CD4-positive, alpha-beta T cell treated with Interleukin-6 at 100 ng/mL for 8 hours (primary cell): ENCODE measurements at places on chromosomes 3 and 15.

- no peak for DNase-seq
These were observed 722.0 kb upstream of the CFAP20DC start for GRCh38 chr3:59771768-59772181.

- no peak for DNase-seq
These were observed 280.4 kb downstream of the KCNH8 start for GRCh38 chr3:19428729-19429128.

DNA sequence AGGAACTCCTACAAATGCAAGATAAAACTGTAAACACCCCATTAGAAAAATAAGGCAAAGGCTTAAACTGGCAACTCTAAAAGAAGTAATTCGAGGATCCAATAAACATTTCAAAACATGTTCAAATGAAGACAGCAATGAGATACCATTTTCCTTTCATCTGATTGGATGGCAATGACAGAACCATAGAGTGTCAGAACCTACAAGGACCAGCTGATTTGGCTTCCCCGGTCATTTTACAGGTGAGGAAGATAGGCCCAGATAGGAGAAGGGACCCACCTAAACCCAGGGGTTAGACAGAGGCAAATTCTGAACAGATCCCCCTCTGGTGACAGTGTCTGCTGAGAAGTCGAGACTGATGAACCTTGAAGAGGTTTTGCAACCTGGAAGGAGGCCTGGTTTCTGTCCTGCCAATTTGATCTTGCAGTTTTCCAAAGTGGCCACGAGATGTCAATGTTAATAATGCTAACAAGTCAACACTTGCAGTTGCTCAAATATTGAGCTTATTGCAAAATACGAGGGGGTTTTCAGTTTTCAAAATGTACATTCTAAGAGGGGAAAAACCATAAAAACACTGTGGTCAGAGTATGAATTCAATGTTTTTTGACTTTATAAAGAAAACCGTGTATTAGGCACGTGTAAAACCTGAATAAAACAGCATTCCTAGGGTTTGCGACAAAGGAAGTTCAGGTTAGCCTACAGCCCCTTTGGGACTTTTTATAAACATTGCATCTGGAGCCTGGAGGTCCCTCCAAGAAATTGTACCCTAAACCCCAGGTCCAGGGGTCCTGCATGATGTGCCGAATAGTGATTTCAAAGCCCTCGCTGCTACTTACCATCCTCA lies 21.5 kb downstream of the CFAP161 start:
- peak; percentile 12 for DNase-seq

DNA sequence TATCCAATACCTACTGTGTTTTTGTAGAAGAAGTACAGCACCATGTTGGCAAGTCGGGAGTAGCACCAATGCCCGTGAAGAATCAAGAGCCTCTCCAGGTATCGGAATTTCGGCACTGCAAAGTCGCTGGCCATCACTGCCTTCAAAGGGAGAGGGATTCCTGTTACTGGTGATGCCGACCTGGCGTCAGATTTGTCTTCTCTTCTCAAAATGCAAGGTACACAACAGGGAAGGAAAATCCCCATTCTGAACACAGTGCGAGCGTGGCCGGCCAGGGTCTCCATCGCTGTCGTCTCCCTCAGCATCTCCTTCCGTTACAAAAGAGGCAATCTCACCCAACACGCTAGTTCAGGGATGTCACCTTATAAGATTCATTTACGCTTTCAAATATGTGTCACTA lies 175.4 kb downstream of the ATP10A start:
- no peak for DNase-seq

DNA sequence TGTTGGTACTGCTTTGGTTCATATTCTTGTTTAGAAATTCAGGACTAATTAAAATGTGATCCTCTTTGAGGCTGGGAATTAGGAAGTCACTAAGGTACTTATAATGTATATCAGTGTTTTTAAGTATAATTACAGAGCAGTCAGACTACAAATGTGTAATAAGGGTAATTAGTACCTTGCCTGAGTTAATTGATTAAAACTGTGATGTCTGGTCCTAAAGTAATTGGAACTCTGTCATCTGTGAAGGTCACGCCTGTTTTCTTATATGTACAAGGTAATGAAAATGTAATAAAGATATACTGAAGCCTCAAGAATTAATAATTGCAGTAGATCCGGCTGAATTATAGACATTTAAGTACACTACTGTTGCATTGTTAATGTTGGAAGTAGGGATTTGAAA lies 32.8 kb downstream of the RIOX2 start:
- DNase-seq: no peak

DNA sequence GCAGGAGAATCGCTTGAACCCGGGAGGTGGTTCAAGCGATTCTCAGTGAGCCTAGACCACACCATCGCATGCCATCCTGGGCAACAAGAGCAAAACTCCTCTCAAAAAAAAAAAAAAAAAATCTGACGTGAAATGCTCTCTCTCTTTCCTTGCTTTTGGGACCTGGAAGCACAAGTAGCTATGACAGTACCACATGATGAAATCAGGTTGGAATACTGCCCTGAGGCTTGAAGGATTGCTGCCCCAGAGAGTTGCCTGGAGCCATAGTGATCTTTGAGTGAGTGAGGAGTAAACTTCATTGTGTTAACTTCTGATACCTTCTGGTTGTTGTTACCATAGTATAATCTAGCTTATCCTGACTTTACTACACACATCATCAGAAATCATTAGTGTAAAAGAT lies 23.3 kb downstream of the AKAP13 start:
- no peak for DNase-seq

GRCh38 chr3:122167630-122168029 lies 15.8 kb upstream of the CASR start:
- DNase-seq: no peak

GRCh38 chr3:15527031-15527459 lies 5.5 kb upstream of the COLQ start:
- DNase-seq: no peak

GRCh38 chr15:65913631-65914199 lies 44.4 kb downstream of the RAB11A start:
- no peak for DNase-seq

GRCh38 chr3:38354588-38355330 lies 8.2 kb downstream of the XYLB start:
- DNase-seq: no peak

- no peak for DNase-seq
These were observed 32.4 kb downstream of the EHD4 start for GRCh38 chr15:41939986-41940385.

GRCh38 chr3:185270956-185271332 lies 17.1 kb upstream of the EHHADH start:
- DNase-seq: no peak
